ENCODE measurements at places on chromosomes 12 and 14. TPM values are rescaled to one million over a fixed set of nuclear protein-coding genes. Genes with fewer than 3 reads are reported as not detected.

The AMDHD1 gene
- total RNA-seq = 0.21 TPM

The KRT71 gene
- total RNA-seq = not detected

The FAM186B gene
- 0.38 TPM for total RNA-seq

The PTCSC3 gene
- total RNA-seq = not detected

The RERG gene
- 1.5 TPM for total RNA-seq

DNA sequence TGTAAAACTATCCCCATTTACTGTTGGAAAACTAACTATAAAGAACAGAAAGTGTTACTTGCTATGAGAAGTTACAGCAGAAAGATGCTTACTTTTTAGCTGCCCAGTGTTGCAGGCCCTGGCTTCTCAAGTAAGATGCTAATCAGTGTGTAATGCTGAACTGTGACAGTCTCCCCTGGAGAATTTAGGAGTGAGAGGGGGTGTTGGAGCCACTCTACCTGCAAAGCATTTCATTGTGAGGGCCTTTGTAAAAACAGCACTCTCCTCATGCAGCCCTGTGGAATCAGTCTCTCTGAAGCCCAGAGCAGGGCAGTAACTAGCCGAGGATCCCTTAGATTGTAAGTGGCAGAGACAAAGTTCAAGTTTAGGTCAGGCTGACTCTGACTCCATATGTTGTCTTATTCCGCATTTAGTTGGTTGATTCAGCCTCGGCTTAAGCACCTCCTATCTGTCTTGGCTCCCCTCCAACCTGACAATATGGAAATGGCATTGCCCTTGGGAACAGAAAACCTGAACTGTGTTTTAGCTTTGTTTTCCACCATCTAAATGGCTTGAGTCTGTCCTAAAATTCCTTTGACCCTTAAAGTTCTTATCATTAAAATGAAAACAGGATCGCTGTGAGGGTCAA lies 141.3 kb downstream of the PRKCH start:
- no peak for DNase-seq

DNA sequence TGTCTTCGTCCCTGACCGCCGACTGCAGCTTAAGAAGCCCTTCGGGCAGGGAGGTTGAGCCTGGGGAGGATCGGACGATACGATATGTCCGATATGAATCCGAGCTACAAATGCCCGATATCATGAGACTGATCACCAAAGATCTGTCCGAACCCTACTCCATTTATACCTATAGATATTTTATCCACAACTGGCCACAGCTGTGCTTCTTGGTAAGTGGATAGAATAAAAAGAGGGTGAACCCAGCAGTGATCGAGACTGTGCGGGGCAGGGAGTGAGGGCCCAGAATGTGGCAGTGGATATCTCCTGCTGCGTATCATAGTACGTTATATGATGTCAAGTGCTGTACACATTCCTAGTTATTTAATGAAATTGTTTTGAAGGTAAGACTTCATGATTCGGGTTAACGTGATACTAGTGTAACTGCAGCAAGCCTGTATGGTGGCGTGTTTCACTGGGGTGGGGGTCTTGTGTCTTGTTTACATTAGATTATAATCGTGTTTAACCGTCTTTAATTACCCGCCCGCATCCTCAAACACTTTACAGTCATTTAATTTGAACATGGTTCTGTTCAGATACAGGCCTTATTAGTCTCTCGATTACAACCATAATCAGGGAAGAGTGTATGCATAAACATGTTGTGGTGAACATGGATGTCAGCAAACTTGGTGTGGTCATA lies 1.3 kb downstream of the NAA30 start:
- no peak for DNase-seq

- DNase-seq = no peak
Measured at GRCh38 chr12:68910128-68910527, 22.8 kb downstream of the CPM start.

GRCh38 chr12:91370086-91370868 lies 187.7 kb upstream of the DCN start:
- DNase-seq = peak; percentile 65
